KBM-7 (cell line): ENCODE measurements at places on chromosomes 6 and 20.

GRCh38 chr6:25042984-25043725, 107.4 kb upstream of the RIPOR2 start:
- DNase-seq: no peak

DNA sequence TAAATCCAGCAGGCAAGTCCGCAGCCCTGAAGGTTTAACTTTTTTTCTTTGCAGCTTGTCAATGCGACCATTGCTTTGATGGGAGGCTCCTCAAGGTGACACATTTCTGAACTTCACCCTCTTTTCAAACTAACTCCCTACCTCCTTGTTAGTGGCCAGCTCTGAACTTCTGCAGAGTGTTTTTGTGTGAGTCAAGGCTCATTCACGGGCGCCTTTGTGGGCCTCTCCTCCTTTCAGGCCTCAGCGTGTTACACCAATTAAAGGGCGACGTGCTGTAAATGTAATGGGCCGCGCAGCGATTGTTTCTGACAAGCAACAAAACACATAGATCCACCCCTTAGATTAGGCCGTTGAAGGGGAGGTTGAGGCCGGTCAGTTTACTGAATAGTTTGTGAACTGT, 45.5 kb upstream of the NR2E1 start:
- no peak for DNase-seq

- no peak for DNase-seq
Observed at GRCh38 chr20:46993465-46994095, 98.9 kb downstream of the EYA2 start.

DNA sequence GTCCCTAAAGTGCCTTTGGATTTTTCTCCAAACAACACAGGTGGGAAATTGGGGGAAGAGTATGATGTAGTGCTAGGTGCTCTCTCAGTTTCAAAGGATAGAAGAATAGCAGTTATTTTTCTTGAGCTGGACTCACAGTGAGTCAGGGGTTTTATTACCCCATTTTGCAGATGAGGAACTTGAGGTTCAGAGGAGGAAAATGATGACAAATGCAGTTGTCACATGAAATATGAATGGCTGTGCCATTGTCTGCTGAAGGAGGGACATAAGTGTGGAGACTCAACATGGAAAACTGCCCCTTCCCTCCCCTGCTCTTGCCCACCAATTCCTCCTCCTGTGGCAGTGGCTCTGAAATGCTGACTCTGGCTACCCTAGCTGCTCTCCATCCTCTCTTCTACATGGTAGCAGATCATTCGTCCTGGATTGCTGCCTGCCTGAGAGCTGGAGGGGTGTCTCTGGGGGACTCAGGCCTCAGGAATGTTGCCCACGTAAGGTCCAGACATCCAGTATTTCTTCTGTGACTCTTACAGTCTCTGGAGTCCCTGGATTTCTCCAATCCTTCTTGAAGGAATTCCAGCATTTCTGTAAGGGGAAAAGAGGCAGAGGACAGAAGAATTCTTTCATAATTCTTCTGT, 37.6 kb upstream of the EPB41L1 start:
- DNase-seq: no peak

GRCh38 chr6:36715469-36715868, 17.8 kb downstream of the RAB44 start:
- no peak for DNase-seq

GRCh38 chr6:108733051-108733450, 115.2 kb upstream of the ARMC2 start:
- DNase-seq: no peak

- no peak for DNase-seq
Observed at GRCh38 chr20:62068997-62069396, 3.3 kb upstream of the TAF4 start.

DNA sequence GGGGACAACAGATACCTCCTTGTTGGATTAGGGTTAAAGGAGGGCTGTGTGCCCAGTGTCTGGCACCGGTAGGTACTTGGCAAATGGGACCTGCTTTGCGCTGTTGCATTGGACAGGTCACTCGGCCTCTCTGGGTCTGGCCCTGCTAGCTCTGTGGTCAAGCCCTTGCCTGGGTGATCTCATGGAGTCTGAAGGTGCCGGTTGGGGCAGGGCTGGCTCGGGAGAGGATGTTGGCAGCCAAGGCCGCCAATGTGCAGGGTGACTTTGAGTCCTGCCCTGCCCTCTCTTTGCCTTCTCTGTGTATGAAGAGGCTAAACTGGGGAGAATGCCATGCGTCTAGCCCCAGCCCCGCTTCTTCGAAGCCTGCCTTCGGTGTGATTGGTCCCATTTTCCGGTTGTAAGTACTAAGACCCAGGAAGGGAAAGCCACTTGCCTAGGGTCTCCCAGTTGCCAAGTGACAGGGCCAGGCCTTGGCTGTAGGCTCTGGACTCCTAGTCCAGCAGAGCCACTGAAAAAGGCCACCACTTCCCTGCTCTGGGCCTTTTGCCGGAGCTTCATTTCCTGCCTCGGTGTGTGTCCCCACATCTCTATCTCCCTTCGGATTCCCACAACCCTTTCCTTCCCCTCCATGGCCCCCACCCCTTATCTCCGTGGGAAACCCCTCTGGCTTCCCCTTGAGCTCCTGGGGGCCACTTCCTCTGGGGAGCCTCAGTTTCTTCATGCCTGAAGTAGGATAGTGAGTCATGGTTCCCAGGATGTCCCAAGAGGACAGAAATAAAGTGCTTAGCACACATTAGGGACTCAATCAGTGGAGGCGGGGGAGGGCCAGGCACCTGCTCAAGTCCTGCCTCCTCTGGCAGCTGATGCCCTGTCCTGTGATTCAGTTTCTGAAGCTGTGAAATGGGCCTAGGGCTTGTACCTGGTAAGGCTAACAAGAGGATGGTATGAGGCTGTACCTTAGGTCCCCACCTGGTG, 3.9 kb downstream of the SRC start:
- no peak for DNase-seq

- DNase-seq: peak; percentile 25
Observed at GRCh38 chr6:3457710-3458602, 1.1 kb upstream of the SLC22A23 start.

DNA sequence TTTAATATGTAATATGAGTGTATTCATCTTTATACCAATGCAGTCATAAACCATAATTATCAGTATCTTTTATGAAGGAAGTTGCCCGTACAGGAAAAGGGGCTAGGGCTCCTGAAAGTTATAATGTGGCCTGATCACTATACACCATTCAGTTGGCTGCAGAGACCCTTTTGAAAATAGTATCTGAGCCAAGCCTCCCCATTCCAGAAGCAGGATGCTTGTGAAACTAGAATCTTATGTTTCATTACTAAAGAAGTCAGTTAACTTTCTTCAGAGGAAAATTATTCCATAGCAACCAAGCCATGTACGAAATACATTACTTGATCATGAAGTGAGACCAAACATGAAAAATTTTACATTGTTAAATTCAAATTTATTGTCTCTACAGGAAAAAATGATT, 251.5 kb upstream of the TCF21 start:
- DNase-seq: no peak

DNA sequence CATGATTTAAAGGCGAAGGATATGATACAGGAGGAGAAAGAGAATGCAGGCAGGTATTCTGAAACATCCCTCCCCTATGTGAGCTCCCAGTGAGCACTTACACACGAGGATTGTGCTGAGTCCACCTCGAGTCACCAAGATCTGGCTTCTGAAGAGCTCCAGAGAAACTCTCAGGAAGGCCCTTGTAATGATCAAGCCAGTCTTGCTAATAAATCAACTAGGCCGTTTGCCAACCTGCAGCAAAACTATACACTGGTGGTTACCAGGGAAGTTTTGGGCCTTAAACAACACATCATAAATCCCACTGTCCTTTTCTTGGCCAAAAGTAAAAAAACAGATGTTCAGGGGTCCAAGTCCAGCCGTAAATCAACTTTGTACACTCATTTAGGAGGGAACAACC, 79.2 kb downstream of the STXBP5 start:
- DNase-seq: no peak

GRCh38 chr20:53258741-53259140, 286.6 kb downstream of the TSHZ2 start:
- DNase-seq: no peak

GRCh38 chr6:73521351-73521985, 636 bp upstream of the EEF1A1 start:
- peak; percentile 83 for DNase-seq

DNA sequence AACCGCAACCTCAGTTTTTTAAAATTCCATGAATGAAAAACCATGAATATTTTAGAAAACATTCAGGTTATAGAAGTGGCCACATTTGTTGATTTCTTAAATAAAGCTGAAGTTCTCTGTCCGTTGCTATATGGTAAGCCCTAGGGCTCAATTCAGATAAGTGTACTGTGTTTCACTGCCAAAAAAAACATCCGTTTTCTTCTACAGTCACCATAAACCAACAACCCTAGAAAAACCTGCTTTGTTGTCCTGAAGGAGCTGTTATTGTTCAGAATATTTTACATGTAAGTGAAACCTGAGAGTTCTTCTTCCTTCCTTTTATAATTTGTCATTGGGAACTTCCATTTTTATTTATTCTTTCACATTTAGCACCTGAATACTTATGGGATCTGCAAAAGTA, 274.1 kb downstream of the TFAP2A start:
- no peak for DNase-seq

GRCh38 chr6:107971181-107971580, 13.2 kb upstream of the SEC63 start:
- DNase-seq: no peak

DNA sequence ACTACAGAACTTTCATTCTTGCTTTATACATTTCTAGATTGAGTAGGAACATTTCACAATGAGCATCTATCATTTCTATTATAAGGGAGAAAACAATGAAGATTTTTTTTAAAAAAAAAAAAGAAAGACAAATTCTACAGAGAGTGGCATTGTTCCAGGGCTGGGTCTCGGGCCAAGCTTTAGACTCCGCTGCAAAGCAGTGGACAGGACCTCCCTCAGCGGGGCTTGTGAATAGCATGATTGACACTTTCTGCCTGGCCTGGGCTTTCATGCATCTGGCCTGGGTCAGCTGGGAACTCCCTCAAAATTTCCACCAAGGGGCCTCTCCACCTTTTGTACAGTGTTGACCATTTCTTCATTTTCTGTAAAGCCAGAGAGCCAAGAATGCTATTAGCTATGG, 55.8 kb upstream of the HIVEP2 start:
- no peak for DNase-seq

GRCh38 chr20:21259346-21259745, 43.8 kb upstream of the XRN2 start:
- DNase-seq: no peak

DNA sequence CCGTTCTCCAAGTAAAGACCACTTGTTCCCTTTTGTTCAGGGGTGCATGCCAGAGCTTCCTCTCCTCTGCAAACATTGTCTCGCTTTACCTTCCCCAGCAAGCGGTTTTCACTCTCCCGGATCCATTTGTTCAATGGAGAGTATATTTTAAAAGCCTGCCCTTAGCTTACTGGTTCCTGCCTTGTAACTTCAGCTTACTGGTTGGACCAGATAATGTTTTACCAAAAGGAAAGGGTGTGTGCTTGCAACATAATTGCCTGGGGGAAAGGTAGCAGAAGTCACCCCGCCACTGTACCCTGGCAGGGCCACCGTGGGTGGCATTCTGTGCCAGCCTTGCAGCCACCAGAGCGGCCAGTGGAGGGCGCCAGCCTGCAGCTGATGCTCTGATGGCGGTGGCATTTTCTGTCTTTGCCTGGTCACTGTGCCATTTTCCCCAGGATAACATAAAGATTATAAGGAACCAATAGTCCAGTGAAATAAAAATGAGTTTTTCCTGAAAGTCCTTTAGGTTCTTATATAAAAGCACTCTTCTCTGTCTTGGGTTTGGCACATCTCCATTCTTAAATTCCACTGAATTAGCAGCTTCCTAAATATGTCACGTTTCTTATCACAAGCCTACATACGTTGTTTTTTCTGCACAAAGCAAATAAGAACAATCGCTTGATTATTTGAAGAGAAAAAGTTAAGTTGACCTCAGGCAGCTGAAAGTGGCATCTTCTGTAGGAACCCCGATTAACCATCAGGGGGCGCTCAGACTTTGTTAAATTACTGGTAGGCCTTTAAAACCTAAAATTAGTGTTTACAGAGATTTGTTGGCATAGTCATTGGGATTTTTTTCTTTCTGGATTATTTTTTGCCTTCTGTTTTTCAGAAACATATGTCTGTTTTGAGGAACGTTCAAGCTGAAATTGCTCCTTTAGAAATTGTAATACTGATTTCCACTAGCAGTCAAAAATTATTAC, 67.4 kb upstream of the XRN2 start:
- peak; percentile 81 for DNase-seq

GRCh38 chr6:17470938-17471327, 77.5 kb downstream of the CAP2 start:
- no peak for DNase-seq

DNA sequence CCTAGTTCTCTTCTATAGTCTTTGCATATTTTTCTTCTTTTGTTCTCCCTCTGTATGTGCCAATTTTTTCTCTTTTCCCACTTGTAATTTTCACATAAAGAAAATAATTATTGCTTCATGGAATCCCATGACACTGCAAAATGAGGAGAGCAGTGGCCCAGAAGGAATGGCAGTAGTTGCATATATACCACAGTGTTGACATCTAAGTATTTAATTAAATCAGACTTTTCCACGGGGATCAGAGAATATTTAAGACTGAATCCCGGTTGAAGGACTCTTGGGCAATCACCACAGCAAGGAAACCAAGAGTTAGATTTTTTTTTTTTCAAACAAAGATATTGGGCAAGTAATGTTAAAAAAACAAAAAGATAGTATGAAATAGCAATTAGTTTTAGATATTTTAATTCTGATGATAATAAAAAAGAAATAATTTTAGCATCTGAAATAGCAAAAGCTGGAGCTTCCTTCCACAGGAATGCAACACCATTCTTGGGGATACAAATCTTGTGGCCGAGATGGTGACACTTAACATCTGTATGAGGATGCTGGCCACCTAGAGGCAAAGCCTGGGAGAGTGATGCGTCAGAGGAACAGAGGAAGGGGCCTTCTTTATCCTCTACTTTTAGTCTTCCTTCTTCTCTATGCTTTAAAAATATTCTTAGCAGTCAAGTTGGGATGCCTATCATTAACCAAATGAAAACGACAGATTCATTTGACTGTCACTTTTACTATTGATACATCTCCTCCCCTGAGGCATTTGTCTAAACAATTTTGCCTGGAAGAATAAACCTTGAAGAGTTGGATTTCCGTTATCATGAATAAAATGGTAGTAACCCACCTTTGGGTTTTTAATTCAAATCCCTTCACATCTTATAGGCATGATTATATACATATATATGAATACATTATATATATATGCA, 356.2 kb downstream of the GJA1 start:
- no peak for DNase-seq
